Thoracic aorta (tissue), 2 donors: ENCODE measurements at places on chromosomes 2 and 18.

GRCh38 chr2:71727562-71727961, 274.2 kb downstream of the DYSF start:
- no peaks in the 10 kb centered on the region for H3K27me3 ChIP-seq
- no peaks in the 10 kb centered on the region for H3K36me3 ChIP-seq
- H3K4me3 ChIP-seq = no peak overlapping the region
- DNase-seq = no peak

DNA sequence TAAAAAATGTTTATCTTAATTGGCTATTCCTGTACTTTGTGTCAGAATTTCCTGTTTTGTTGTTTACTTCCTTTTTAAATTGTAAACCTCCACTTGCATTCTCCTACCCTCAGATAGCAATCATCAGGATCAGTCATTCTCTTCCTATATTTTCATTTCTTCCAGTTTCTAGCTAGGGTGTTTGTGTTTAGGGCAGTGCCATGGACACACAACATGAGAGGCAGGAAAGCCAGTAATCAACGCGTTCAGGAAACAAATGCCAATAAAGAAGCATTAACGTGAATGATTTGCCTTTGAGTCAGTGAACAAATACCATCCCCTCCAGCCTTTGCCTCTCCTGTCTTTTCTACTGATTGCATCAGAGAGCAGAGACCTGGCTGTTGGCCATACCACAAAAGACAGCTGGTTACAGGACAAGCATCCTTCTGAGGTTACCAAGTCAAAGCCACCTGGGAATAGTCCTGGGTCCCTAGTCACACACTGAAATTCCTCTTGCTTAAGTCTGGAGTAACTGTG, 56.7 kb upstream of the FHL2 start:
- no peaks in the 10 kb centered on the region for H3K36me3 ChIP-seq
- no peak overlapping the region for H3K27ac ChIP-seq
- H3K4me3 ChIP-seq = no peak overlapping the region

DNA sequence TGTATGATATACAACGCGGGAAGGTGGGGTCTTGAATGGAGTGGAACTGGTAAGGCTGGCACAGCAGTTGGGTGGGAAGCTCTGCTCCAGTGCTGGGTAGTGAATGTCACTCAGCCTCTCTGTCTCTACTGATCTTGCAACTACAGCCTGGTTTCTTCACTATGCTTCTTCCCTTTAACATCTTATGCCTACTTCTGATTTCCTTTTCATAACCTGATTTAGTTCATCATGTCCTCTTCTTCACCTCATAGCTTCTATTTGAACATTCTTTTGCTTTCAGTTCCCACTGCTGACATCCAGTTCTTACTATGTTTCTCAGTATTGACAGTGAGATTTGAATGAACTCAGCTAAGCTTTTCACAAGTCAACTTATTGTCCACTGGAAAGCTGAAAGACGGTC, 286.2 kb downstream of the ARL6IP6 start:
- H3K27me3 ChIP-seq = no peaks in the 10 kb centered on the region
- no peak overlapping the region for H3K4me3 ChIP-seq
- no peak for DNase-seq
- no peaks in the 10 kb centered on the region for H3K36me3 ChIP-seq
- no peak overlapping the region for H3K27ac ChIP-seq

GRCh38 chr18:9839853-9840252, 45.9 kb upstream of the TXNDC2 start:
- no peaks in the 10 kb centered on the region for H3K4me1 ChIP-seq
- H3K27ac ChIP-seq = no peak overlapping the region
- H3K36me3 ChIP-seq = no peaks in the 10 kb centered on the region
- no peak overlapping the region for H3K4me3 ChIP-seq

DNA sequence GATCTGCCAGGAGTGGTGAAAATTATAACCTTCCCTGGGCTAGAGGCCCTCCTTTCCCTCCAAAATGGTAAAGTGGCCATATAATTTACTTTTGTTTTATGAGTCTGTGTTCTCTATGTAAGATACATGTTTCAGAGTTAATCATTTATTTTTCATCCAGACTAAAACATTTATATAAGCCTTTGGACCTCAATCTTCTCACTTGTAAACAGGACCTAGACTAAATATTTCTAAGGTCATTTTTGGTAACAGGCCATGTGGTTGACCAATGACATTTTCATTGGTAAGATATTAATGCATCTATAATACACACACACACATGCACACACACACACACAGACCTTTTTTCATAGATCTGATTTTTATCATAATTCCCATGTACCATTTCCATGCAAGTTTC, 79.7 kb upstream of the KCTD1 start:
- no peaks in the 10 kb centered on the region for H3K27me3 ChIP-seq
- no peak overlapping the region for H3K4me3 ChIP-seq
- H3K27ac ChIP-seq = no peak overlapping the region
- H3K36me3 ChIP-seq = no peaks in the 10 kb centered on the region
- no peaks in the 10 kb centered on the region for H3K4me1 ChIP-seq
